ENCODE measurements at places on chromosomes 12 and 14.
A peak's percentile ranks its signal among the peaks of the same experiment; 100 is the strongest.

GRCh38 chr12:83763425-83763824, 1076.7 kb downstream of the TMTC2 start:
- no peak for DNase-seq

DNA sequence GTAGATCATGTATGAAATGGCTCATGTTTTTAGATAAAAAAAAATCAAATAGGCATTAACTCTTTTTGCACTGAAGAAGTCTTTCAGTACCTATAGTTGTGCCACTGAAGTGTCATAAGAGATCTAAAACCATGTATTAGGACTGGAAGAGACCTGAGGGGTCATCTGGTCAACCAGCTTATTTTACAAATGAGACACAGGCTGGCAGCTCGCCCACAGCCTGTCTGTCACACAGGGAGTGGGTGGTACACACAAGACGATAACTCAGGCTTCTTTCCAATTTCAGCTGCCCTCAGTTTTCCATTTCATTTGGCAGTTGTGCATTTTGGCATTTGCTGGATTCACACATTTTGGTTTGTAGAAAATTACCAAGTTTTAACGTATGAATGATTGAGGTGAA, 34.7 kb downstream of the C12orf75 start:
- no peak for DNase-seq

- peak; percentile 63 for DNase-seq
These were observed 358.0 kb downstream of the DAD1 start for GRCh38 chr14:22231018-22231417.

DNA sequence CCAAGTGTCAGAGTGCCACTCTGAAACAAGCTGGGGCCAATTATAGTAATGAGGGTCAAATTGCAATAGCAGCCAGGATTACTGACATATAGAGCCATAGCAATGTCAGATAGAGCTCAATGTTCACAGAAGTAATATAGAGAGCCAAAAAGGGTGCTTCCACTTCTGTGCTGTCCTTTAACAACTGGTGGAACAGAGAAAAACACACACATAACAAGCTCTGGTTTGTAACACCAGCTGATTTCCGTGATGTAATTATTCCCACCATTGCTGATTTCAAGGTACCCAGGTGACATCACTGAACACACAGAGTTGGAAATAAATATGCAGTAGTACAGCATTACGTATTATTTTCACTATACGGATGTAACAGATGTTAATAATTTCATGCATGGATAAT, 3.0 kb upstream of the CLEC2B start:
- DNase-seq, result peak; percentile 39
